Caco-2 (cell line): ENCODE measurements at places on chromosomes 5 and 9.

DNA sequence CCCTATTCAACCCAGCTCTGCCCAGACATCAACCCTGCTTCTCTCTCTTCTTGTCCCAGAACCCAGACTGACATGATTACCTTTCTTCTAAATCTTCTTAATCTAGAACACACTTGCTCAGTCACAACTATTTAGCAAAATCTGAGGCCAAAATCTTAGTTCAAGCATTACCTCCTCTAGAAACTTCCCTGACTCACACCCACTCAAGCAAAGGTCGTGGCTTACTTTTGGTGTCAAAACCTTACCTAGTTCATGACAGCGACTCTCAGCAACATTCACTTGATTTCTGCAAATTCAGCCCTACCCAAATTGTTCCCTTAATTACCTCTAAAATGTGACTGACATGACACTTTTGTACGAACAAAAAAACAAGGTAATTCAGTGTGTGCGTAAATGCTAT is 130.2 kb downstream of the TLE1 start:
- no peak for DNase-seq

DNA sequence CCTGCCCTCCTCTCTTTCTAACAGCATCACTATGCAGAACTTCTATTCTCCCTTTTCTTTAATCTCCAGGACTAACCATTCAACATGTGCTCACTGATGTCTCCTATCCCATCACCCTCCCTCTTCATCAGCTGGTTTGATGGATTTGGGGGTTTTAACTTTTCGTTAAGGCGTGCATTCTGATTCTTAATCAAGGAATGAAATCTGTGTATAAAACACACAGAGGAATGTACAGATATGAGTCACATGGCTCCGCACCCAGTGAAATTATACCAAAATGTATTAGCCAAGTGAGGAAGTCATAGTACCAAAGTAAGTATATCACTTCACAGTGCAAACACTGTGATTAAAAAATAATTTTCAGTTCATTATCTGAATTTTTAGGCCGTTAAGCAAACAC is 35.2 kb downstream of the MARCHF11 start:
- DNase-seq = no peak

DNA sequence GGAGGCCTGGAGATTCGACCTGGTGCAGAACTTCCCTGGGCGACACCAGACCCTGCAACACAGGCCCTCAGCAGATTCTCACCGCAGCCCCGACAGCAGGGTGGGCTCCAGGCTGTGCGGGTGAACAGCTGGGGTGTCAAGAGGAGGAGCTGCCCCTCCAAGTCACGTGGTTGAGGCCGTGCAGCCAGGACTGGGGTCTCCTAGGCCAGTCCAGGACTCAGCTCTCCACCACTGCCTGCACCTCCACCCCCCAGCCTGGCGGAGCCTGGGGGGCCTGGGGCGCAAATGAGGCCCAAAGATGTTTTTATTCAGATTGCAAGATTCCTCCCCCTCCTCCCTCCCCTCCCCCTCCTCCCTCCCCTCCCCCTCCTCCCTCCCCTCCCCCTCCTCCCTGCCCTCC is 9.2 kb upstream of the AGPAT2 start:
- DNase-seq = no peak

- no peak for DNase-seq
Measured at GRCh38 chr9:120583958-120584369, 4.0 kb upstream of the CDK5RAP2 start.

DNA sequence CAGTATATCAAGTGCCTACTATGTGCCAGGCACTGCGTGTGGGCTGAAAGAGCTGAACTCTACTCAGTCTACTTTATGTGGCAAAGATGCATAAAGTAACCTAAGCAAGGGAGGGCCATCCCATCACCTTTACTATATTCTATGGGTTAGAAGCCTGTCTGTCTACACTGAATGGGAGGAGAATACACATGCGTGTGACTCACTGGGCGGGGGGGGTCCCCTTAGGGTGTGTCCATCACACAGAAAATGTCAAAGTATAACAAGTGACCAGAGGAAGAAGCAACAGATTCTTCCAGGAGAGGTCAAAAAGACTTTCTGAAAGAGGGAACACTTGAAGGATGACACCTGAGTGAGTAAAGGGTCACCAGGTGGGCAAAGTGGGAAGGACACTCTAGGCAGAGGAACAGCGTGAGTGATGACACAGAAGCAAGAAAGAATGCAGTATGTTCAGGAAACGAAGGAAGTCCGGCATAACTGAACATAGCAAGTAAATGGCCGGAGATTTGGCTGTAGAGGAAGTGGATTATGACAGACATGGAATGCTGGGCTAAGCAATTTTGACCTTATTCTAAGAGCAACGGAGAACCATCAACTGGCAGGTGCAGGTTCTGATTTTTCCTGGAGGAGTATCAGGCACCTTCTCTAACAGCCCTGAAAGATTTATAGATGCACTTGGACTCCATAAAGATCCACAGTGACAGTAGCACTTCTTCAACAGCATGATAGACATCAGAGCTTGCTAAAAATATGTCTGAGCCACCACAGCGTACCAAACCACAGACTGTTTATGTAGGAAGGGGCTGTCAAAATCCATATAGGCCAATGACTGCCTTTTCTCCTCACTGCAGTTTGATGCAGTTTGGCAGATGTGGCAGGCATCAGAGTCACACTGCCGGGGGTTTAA is 8.0 kb upstream of the WHRN start:
- no peak for DNase-seq

DNA sequence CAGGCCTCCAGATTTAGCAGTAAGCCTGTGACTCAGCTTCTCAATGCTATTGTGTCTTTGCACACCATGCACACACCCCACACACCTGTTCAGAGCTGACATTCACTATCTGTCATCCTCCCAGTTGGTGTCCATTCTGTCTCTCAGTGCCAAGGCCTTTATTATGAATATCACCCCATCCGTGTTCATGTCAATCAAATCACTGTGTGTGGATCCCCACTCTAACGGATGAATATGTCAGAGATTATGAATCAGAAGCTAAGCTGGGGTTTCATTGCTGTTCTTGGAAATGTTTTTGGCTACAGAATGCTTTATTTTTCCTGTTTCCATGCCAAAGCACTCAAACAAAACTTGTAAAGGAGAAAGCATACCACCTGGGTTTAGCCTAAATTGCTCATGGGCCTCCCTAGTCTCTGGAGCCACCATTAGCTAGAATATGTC is 9.4 kb upstream of the MAMDC2 start:
- DNase-seq = no peak

DNA sequence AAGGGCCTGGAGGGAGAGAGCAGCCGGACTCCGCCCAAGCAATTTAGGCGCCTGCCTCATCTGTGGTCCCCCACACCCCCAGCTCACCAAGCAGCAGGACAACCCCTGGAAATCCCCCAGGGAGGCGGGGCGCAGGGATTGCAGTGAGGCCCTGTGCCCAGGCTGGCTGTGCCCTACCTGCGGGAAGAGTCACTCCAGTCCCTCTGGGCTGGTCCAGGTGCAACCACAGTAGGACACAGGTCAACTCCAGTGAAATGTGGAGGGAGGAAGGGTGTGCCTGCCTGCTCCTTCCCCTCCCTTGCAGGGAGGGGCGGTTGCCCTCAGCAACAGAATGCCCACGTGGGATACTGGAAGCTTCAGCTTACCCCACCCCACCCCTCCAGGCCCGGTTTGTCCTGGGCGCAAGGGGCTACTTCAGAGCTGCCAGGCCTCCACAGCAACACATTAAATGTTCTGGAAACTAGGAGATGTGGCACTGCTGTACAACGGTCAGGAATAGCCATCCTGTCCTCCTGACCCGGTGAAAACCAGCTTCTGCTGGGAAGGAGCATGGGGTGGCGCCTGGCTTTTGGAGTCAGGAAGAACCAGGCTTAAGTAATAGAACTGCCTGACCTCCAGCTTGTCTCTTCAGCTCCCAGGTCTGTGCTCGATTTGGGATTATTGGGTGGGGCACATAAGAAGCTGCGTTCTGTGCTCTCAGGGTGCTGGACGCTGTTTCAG is 22.5 kb downstream of the ABO start:
- DNase-seq = no peak

DNA sequence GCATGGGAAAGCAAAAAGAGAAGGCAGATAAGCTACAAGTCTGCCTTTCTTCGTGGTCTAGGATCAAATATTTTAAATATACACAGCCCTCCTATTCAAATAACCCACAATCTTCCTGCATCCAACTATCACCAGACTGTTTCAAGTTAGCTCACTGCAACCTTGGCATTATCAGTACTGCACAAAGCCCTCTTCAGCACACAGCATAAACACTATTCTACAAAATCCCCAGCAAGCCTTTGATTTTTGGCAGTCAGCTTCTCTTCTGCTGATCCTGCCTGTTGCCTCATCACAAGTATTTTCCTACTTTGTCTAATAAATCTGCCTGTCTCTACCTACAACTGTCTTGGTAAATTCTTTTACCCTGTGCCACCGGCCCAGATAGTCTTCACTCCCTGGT is 142.9 kb downstream of the COX7C start:
- DNase-seq = no peak

DNA sequence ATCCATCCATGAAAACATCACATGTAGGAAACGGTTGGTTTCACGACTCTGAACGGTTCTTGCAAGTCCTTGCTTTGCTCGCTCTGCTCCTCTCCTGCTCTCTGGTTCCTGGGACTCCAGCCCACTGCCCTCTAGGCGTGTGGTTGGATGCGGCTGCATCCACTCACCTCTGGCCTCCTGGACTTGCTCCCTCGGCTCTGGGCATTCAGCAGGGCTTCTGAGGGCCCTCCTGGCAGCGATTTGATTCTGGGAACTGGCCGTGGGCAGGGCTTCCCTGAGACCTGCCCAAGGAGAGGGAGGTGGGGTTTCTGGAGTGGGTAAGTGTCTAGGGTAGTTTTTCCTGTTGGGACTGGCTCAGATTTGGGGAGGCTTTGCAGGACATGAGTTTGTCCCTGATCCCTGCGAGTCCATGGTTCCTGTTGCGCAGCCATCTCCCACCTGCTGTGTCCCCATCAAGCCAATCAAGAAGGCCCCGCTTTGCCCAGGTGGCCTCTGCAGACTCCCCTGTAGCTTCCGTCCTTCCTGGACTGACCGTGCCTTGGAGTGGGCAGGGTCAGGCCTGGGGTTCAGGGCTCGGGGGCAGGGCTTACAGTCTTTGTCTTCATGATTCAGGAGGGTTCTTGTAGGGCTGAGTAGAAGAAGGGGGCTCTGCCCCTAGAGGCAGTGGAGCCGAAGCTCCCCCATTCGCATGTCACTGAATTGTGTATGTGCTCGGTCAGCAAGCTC is 192.3 kb downstream of the CACNA1B start:
- DNase-seq = no peak

DNA sequence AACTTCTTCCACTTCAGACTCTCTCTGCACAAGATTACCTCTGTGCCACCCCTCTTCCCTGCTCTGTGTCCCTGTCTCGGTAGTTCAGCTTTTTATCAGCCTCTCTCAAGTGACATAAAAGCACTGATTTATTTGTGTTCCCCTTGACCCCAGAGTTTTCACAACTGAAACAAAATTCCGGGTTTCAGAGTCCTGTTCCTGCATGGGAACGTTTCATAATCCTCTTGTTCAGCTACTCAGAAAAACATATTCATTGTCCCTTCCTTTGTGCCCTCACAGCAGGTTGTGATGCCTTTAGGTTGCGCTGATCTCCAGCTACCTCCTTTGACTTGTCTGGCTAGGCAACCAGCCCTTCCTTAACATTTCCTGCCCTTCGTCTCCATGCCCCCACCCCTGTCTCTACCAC is 13.7 kb upstream of the ITGA1 start:
- no peak for DNase-seq
